ENCODE measurements at places on chromosomes 3 and 15.
A peak's percentile ranks its signal among the peaks of the same experiment; 100 is the strongest.

GRCh38 chr3:172084871-172085556 is 45.6 kb downstream of the FNDC3B start:
- no peak for DNase-seq

DNA sequence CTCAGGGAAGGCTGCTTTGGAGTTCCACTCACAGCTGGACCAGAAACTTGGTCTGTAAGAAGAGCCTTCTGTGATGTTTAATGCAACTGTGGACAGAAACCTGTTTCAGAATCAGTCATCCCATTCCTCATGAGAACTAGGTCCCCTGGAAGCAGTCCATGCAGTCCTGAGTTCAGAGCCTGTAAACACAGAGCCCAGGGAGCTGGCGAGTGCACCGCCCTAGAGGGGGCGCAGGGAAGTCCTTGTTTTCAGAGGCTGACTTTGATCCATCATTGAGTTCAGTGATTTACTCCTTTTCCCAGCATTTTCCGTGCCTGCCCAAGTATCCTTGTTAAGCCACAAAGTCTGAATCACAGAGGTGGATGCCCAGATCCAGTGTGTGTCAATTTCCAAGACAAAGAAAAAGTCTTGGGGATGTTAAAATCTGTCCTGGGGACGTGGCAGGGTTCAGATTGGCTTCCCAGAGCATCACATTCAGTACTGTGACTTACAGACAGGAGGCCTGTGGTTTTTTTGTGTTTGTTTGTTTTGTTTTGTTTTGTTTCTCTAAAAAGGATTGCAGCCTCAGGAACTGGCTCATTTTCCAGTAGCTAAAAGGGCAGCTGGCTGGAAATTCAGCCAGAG is 9.8 kb upstream of the TXNRD3 start:
- DNase-seq: no peak

DNA sequence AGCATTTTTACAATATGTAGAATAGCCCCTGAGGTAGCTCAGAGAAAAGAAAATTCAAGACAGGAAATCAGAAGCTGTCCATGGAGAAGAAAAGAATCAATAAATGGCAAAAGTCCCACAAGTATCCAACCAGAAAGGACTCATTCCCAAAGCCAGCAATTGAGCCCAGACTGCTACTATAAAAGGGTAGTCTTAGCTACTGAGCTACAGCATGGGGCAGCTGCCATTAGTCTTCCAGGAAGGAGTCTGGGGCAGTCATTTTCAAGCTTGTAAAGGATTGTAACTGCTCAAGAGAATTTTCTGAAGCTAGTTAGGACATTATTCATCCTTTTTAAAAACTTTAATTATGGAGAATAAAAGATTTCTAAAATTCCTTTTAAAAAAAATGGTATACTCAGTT is 10.5 kb downstream of the LEKR1 start:
- DNase-seq: no peak

DNA sequence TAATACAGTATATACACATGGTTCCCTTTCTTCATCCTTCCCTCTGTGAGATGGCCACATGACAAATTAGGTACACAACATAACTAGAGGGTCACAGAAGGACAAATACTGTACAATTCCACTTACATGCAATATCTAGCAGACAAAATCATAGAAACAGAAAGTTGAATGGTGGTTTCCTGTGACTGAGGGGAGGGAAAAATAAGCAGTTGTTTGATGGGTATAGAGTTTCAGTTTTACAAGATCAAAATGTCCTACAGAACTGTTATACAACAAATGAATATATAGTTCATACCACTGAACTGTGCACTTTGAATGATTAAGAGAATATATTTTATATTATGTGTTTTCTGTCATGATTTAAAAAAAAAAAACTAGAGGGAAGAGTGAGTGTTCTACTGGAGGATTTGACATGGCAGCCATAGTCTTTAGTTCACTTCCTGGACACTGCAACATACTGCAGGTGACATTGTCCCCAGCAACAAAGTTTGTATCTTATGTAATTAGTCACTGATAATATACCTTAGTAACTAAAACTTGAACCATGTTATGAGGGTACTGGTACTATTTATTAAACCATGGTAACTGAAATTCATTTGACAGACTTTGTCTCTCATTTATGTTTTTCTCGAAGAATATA is 37.2 kb downstream of the CCDC54 start:
- no peak for DNase-seq

DNA sequence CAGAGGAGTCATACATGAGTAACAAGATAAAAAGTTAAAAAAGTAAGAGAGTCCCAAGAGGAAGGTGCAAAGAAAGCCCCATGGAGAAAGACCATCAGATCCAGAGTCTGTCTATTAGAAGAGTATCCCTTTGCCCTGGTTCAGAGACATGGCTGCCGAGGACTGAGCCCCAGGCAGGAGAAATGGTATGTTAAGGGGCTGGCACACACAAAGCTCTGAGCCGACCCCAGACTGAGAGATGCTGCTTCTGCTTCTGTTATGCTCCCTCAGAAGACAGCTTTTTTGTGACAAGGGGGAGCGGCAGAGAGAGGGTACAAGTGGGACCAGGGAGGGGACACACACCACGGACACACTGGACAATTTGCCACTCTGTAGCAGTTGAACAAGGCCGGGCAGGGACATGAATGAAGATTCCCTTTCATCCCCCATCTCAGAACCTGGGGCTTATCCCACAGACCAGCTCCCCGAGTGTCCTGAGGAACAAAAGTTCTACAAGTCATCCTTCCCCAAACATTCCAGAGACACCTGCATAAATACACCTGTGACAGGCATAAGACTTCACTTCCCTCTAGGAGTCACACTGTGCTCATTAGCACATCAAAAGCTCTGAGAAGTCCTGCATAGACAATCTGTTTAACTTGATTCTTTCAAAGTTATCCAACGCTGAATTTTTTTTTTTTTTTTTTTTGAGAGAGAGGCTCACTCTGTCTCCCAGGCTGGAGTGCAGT is 161.6 kb upstream of the WNT5A start:
- DNase-seq: no peak

DNA sequence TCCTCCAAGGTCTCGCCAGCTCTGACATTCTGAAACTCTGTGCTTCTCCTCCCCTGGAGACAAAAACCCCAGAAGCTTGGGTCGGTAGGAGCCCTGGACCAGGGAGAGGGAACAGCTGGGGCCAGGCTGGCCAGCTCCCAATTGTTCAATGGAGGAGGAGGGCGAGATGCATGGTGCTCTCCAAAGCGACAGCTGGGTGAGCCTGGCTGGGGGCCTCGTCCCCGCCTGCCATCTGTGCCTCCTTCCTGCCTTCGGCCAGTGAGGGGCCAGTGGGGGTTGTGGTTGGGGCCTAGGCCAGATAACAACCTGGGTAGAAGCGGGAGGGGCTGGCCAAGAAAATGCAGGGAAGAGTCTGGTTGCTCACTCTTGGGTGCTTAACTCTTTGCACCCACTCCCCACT is 79.4 kb downstream of the CORO2B start:
- DNase-seq: no peak

GRCh38 chr3:71393093-71393492 is 190.4 kb downstream of the FOXP1 start:
- DNase-seq: no peak

- no peak for DNase-seq
Observed at GRCh38 chr15:47870300-47870955, 153.1 kb downstream of the SEMA6D start.

- no peak for DNase-seq
Observed at GRCh38 chr15:62125773-62126172, 39.3 kb downstream of the C2CD4B start.

DNA sequence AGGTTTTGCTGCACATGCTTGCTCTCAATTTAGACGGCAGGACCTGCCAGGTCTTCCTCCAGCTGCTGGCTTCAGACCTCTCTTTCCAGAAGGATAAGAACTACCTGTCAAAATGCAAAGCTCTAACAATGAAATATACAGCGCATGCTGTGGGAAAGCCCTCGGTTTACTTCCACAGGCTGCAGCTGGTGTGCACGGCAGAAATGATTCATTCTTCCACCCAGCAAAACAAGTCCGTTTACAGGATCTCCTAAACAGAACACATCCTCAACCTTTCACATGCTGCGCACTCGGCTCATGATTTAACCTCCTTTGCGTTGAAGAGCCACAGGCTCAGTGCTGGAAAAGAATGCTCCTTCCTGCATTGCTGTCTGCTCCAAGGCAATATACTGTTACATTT is 92.4 kb upstream of the WNT5A start:
- no peak for DNase-seq

GRCh38 chr3:113695786-113696645 is at the start of gene USF3:
Gene USF3, minus strand, starts transcription at chr3:113696642. Its CDS starts 21,764 bp downstream, at chr3:113674878.
- DNase-seq: peak; percentile 77

DNA sequence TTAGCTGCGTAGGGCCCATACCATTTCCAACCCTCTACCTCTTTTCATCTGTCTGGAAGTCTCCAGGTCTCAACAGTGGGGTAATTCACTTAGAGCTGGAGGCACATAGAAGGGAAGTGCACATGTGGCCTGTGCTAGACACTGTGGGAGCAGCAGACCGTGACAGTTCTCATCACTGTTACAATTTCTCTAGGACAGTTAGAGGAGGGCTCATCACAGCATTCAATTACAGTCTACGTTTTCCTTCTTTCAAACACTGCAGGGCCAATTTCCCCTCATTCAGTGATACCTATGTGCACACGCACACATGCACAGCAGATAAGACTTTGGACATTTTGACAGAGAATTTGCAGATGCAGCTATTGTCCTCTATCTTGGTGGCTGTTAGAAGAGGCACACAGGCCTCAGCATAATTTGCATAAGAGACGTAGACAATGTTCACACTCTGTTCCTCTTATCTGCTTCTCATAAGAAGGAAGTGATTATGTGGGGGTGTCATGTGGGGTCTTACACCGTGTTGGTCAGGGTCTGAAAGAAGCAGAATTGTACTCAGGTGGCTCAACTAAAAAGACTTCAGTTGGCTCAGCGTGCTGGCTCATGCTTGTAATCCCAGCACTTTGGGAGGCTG is 12.6 kb upstream of the HRG start:
- DNase-seq: peak; percentile 43

DNA sequence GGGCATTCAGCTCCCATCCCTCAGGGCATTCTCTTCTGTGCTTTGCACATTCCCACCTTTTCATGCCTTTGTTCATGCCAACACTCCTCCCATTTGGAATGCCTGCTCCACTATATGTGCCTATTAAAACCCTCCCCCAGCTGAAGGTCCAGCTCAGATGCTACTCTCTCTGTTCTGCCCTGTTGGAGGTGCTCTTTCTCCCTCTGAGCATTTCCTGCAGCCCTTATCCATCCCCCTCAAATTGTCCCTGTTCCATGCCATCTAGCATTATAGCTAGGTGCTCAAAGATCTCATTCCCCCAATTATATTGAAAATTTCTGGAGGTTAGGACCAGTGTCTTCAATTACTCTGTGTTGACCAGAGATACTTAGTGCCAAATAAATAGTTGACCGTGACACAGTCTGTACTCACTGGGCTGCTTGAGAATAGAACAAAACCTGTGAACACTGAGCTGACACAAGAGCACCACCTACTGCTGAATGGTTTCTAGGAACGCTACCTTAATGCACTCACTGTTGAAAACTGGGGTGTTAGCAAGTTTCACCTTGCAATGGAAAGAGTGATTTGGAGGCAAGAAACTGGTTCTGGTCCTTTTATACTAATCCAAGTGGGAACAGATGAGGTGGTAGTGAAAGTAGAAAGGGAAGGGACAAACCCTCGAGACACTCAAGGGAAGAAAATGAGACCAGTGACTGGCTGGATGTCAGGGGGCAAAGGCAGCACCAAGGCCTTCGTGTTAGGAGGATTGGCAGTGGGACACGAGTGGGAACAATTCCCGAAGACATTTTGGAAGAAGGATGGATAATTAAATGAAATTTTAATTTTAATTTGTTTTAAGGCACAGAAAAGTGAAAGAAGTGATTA is 289.8 kb upstream of the ROPN1 start:
- no peak for DNase-seq

DNA sequence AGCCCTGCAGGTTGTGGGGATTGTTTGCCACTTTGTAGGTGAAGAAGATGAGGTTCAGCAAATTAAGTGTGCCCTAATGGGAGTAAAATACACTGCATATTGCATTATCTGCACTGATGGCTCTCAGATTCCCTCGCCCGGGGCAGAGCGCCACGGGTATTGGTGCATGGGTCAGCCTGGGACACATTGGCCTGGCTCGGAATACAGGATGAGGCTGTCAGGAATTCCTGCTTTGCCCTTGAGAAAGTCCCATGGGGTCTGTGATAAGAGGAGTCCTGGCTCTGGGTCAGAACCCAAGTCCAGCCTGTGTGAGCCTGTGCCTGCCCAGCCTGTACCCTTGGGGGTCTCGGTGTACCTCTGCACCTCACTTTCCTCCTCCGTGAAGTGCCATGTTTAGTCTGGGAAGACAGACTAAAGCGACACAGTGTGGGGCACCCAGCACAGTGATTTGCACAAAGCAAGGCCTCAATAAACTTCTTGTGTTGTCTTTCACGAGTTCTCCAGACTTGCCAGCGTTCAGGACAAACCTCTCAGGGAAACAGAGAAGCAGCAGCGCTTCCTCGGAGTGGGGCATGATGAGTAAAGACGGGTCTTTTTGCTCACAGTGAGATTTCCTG is 107.6 kb downstream of the LRRK1 start:
- no peak for DNase-seq

GRCh38 chr3:126573492-126574117 is 14.9 kb upstream of the C3orf22 start:
- DNase-seq: no peak

DNA sequence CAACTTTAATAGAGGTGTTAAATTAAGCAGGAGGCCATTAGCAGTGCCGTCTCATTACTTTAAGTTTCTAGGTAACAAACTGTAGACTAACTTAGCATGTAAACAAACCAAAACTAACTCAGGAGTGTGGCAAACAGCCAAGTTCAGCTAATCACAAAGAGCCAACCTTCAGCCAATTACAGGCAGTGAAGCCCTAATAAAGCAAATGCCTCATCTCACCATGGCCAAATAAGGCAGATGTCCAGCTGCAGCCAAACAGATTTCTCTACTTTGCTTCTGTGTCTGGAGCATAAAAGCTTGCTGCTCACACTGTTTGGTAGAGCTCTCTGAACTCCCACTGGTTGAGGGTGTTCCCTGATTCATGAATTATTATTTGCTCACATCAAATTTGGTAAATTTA is 835.4 kb upstream of the GBE1 start:
- no peak for DNase-seq

DNA sequence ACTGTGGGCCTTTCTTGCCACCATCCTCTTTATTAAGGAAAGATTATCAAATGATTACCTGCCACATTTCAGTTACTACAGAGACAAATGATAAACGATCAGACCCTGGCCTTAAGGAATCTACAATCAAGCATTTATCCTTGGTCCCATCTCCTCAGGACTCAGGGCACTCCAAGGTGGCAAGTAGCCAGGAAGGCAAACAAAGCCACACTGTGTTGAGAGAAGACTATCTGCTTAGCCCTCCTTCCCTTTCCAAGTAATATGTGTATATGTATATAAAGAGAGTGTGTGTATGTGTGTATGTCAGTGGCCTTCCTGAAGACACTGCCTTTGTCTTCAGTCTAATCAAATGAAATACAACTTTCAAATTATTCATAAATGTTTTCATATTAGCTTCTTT is 490.1 kb upstream of the ATP11B start:
- no peak for DNase-seq

GRCh38 chr3:129398803-129399144 is 29.7 kb downstream of the EFCAB12 start:
- DNase-seq: no peak

Measured in memory B cell (primary cell).